ENCODE measurements at places on chromosomes 16 and 17.

DNA sequence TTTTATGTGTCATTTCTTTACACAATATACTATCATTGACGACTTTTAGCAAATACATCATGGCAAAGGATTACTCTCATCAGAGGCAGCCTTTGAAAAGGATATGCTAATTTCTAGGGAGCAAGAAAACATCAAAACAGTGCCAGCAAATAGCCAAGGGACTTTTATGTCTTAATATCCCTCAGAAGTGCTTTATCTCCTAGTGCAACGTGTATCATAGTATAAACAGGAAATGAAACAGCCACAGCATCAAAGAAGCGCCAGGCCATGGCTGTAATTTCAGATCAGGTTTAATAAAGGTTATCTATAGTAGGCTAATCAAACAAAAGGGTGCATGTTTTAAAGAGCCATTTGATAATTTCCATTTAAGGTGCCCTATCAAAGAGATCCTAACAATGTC is 159.9 kb downstream of the AXIN2 start:
- no peak for DNase-seq
- H3K4me3 ChIP-seq = no peak overlapping the region
- H3K27ac ChIP-seq = no peak overlapping the region
- H3K27me3 ChIP-seq = peaks cover 12% of the 10 kb centered on the region
- no peaks in the 10 kb centered on the region for H3K36me3 ChIP-seq

DNA sequence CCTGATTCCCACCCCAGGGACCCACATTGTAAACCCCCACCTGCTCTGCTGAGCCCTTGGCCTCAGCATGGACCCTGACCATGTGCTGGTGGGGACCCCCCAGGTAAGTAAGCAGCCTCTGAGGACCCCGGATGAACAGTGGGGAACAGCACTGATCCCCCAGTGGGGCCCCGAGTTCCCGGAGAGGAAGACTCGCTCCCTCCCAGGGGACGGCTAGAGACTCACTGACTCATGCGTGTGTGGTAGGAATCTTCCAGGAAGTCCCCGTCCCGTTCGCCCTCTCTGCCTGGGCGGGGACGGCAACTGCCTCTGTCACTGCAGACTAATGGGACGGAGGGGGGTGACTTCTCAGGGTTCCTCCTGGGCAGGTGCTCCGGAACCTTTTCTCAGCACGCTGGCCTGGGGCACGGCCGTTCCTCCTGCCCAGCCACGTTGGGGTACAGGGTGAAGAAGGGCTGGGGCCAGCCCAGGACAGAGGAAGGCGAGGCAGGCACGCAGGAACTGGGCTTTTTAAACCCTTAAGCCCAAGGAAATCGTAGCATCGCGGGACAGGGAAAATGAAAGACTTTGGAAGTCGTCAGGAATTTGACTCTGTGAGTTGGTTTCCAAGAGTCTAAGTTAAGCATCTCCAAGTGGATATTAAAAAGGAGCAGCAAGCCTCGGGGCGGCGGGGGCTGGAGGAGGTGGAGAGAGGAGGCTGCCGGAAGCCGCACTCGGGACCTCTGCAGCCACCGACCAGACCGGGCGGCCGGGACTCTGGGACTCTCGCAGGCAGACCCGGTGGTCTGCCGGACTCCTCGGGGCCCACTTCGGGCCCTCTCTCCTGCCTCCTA is 178.7 kb downstream of the SEC14L1 start:
- H3K27me3 ChIP-seq = no peaks in the 10 kb centered on the region
- H3K27ac ChIP-seq = peak overlapping the region; percentile 89
- H3K4me1 ChIP-seq = peaks cover 30% of the 10 kb centered on the region
- H3K4me3 ChIP-seq = peak overlapping the region; percentile 82

DNA sequence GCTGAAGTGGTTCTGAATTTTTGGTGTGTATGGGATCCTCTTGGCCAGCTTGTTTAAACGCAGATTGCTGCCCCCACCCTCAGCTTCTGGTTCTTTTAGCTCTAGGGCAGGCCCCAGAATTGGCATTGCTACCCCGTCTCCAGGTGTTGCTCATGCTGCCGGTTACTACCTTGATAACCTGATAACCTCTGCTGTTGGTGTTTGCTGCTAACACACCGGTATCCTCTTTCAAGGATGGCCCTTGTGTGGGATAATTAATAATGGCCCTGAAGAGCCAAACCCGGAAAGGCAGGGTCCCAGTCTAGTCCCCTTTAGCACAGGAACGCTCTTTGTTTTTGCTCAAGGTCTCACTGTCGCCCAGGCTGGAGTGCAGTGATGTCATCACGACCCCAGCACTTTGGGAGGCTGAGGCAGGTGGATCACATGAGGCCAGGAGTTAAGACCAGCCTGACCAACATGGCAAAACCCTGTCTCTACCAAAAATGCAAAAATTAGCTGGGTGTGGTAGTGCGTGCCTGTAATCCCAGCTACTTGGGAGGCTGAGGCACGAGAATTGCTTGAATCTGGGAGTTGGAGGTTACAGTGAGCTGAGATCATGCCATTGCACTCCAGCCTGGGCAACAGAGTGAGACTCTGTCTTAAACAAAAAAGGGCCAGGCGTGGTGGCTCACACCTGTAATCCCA is 1.3 kb upstream of the ST3GAL2 start:
- peaks cover 2% of the 10 kb centered on the region for H3K36me3 ChIP-seq
- peak overlapping the region; percentile 89 for H3K4me3 ChIP-seq
- DNase-seq = no peak
- no peak overlapping the region for H3K27ac ChIP-seq

DNA sequence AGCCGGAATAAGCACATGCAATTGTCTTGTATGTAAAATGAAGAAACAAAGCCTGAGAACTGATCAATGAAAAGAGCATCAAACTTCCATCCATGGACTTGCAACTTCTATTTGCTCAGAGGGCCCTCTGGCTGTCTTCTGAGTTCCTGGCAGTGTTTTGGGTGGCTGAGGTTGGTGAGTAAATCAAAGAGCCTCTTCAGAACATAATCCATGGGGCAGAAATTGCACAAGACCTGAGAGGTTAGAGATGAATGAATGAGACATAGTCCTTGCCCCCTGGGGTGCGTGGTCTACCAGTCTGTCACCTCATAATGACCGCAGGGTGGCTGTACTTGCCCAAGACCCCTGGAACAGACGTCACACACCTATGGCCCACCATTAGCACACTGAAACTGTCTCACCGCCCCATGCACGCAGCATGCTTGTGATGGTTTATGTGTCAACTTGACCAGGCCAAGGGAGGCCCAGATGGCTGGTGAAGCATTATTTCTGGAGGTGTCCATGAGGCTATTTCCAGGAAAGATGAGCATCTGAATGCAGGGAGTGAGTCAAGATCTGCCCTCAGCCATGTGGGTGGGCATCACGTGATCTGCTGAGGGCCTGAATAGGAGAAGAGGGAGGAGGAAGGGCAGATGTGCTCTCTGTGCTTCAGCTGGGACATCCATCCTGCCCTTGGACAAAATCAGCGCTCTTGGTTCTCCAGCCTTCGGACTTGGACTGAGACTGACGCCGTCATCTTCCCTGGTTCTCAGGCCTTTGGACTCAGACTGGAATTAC is 8.3 kb downstream of the PIK3R6 start:
- H3K27ac ChIP-seq = peak overlapping the region; percentile 73
- no peak for DNase-seq
- peaks cover 36% of the 10 kb centered on the region for H3K4me1 ChIP-seq
- no peak overlapping the region for H3K4me3 ChIP-seq
- H3K27me3 ChIP-seq = no peaks in the 10 kb centered on the region

DNA sequence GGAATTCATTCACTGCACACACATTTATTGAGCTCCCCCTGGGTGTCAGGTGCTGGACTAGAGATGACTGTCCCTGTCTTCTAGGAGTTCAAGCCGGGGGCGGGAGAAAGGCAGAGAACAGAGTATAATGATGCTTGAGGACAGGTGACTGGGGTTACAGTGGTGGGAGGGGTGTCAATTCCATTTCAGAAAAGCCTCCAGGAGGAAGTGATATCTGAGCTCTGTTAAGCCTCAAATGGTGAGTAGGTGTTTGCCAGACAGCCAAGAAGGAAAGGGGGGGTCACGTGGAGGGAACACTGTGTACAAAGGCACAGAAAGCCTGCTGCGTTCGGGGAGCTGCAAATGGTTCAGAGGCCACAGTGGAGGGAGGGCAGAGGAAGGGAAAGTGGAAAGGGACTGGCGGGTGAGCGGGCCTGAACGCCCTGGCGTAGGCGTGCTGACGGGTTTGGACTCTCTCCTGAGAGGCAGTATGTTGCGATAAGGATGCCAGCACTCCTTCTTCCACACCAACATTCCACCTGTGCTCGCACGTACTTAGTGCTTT is 9.7 kb upstream of the NXPH3 start:
- no peak overlapping the region for H3K4me3 ChIP-seq
- no peak overlapping the region for H3K27ac ChIP-seq
- no peaks in the 10 kb centered on the region for H3K36me3 ChIP-seq
- H3K27me3 ChIP-seq = peaks cover 14% of the 10 kb centered on the region

DNA sequence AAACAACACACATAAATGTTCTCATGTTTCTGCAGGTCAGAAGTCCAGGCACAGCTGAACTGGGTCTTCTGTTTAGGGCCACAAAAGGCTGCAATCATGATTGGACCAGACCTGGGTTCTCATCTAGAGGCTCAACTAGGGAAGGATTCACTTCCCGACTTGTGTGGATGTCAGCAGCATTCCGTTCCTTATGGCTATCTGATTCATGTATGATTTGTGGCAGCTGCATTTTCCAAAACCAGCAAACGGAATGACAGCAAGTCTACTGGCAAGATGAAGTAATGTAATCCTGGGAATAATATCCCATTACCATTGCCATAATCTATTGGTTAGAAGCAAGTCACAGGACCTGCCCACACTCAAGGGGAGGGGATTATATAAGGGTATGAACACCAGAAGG is 22.1 kb downstream of the CEP112 start:
- no peak overlapping the region for H3K4me3 ChIP-seq
- H3K27ac ChIP-seq = no peak overlapping the region
- H3K4me1 ChIP-seq = no peaks in the 10 kb centered on the region

- peak overlapping the region; percentile 93 for H3K27ac ChIP-seq
- H3K4me3 ChIP-seq = peak overlapping the region; percentile 38
- DNase-seq = peak; percentile 71
- no peaks in the 10 kb centered on the region for H3K36me3 ChIP-seq
- no peaks in the 10 kb centered on the region for H3K27me3 ChIP-seq
- peaks cover 28% of the 10 kb centered on the region for H3K4me1 ChIP-seq
These were observed 8.7 kb downstream of the DNAI2 start for GRCh38 chr17:74282587-74283370.

GRCh38 chr17:44207743-44208142 is 8.1 kb upstream of the ATXN7L3 start:
- H3K4me3 ChIP-seq = no peak overlapping the region
- peaks cover 54% of the 10 kb centered on the region for H3K4me1 ChIP-seq
- no peak for DNase-seq
- peak overlapping the region; percentile 49 for H3K27ac ChIP-seq
- H3K36me3 ChIP-seq = peaks cover 42% of the 10 kb centered on the region
- H3K27me3 ChIP-seq = no peaks in the 10 kb centered on the region

DNA sequence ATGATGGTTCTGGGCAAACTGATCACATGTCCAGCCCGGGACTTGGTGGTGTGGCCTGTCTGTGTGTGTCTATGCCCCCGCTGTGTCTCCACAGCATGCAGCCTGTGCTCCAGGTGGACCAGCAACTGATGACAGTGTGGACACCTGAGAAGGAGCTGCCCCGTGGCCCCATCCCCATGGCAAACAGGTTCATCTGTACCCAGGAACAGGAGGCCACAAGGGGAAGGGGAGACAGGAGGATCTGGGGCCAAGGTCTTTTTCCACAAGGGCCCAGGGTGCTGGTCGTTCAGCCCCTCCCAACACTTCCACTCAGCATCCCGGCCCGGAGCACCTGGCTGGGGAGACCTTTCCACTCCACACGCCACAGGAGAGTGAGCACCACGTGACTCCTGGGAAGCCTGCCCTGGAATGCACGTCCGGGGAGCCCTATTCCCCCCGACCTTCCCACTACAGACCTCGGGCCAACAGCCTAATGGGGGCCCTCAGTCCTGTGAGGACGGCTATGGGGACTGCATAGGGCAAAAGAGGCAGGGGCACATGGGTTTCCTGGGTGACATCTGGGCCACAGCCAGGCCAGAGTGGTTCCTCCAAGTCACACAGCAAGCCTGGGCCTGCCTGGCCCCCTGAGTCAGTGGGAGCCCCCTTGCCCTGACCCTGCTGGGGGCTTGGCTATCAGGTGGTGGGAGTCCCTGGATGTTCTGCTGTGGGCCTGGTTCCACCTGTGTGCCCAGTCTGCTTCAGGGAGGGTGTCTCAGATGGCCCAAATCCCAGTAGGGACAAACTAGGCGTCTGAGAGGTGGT is 20.8 kb upstream of the NXPH3 start:
- no peak for DNase-seq
- H3K4me3 ChIP-seq = no peak overlapping the region
- no peak overlapping the region for H3K27ac ChIP-seq
- H3K4me1 ChIP-seq = peaks cover 6% of the 10 kb centered on the region
- H3K27me3 ChIP-seq = peaks cover 16% of the 10 kb centered on the region
- H3K36me3 ChIP-seq = no peaks in the 10 kb centered on the region

DNA sequence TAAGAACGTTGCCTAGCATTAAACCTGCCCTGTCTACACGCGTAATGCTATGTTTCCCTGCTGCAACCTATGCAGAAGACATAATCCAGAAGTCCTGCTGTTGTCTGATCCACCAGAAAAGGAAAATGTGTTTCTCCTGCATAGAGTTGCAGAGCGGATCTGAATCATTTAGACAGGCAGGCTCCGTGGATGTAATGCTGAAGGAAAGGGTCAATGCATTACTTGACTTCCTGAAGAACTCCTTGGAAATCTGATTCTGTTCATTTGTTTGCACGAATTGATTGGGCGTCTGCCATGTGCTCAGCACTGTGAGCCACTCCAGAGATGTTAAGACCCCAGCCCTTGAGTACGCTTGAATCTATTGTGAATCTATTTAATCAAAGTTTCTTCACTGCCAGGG is 83.4 kb downstream of the FOXL1 start:
- no peak overlapping the region for H3K4me3 ChIP-seq
- H3K27me3 ChIP-seq = peaks cover 30% of the 10 kb centered on the region
- no peaks in the 10 kb centered on the region for H3K36me3 ChIP-seq
- H3K27ac ChIP-seq = no peak overlapping the region
- H3K4me1 ChIP-seq = peaks cover 15% of the 10 kb centered on the region
- no peak for DNase-seq

DNA sequence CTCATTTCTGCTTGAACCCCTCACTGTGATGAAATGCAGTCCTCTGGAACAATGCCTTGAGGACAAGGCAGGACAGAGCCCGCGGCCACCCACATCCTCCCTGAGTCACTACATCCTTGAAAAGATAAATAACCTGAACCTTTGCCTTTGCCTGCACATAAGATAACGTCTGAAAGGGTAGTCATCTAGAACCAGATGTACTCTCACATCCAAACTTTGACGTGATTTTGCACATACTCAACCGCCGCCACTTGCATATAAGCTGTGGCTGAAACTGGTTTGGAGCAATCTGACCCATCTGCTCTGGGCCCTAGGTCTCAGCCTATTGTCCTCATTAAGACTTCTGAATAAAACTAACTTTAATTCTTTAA is 252.1 kb downstream of the PHKB start:
- no peaks in the 10 kb centered on the region for H3K36me3 ChIP-seq
- H3K4me1 ChIP-seq = no peaks in the 10 kb centered on the region
- no peaks in the 10 kb centered on the region for H3K27me3 ChIP-seq

DNA sequence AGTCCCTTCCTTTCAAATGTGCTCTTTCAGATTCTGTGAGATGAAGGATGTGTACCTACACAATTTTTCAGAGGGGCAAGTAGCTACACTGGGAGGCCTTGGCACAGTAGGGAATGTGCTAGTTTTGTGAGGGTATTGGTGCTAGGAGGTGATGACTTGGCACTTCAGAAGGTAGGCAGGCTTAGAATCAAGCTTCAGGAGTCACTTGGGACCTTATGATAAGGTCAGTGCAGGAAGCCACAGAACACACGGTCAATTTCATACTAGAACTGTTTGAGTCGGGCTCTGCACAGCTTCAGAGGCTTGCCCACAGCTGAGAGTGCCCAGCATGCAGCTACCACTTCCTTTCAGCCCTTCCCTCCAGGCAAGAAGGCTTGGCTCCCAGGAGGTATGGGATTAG is 6.1 kb downstream of the CMTM1 start:
- no peak overlapping the region for H3K4me3 ChIP-seq
- DNase-seq = no peak
- peaks cover 7% of the 10 kb centered on the region for H3K4me1 ChIP-seq
- no peak overlapping the region for H3K27ac ChIP-seq
- H3K27me3 ChIP-seq = peaks cover 2% of the 10 kb centered on the region
- peaks cover 6% of the 10 kb centered on the region for H3K36me3 ChIP-seq

Data from activated naive CD8-positive, alpha-beta T cell treated with anti-CD3 and anti-CD28 coated beads for 36 hours (primary cell).